ENCODE measurements at places on chromosomes 6 and 20. TPM values are rescaled to one million over a fixed set of nuclear protein-coding genes. Genes with fewer than 3 reads are reported as not detected.

DNA sequence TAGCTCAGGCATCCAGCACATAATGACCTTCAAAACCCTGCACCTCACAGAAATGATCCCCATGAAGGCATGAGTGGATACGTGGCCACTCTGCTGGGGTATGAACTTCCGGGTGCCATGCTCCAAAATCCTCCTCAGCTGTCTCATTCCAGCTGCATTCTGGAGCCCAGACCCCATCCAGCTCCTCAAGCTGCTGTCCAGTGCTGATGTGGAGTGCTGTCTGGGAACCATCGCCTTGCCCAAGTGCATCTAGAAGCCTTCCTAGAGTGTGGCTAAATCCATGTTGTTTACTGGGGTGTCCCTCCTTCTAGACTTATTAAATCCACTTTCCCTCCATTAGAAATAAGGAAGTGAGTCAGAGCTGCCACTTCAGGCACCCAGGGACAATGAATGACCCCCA is 130.8 kb upstream of the PTPRT start:
- DNase-seq = no peak

DNA sequence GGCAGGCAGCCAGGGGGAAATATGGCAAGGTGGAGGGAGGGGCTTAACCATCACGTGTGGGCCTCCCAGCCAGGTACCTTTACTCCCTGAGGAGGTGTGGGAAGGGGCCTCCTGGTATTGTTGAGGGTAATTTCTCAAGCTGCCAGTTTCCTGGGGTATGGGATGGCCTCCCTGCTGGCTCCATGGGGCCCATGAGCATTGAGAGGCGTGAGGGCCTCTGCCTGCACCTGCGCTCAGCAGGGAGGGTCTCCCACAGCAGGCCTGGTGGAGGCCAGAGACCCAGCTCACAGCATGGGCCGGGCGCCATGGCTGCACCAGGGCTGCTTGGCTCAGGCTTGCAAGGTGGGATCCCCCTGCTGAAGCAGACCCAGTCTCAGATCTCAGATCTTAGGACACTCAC is 113.0 kb downstream of the GRM4 start:
- DNase-seq = no peak

The CFAP206 gene
- 9.5 TPM for total RNA-seq

The RAB44 gene
- not detected for total RNA-seq

DNA sequence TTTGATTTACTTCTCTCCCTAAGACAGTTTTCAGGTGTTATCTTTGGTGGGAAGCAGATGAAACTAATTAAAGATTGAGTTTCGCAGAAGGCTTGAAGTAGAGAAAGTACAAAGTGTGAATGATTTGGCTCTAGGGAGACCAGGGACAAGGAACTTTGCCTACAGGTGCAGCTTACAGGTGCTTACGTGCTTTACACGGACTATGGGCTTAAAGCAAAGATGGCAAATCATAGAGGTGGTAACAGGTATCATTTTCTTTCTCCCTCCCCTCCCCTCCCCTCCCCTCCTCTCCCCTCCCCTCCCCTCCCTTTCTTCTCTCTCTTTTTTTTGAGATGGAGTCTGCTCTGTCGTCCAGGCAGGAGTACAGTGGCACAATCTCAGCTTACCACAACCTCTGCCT is 136.3 kb downstream of the SLC35B3 start:
- DNase-seq = no peak

DNA sequence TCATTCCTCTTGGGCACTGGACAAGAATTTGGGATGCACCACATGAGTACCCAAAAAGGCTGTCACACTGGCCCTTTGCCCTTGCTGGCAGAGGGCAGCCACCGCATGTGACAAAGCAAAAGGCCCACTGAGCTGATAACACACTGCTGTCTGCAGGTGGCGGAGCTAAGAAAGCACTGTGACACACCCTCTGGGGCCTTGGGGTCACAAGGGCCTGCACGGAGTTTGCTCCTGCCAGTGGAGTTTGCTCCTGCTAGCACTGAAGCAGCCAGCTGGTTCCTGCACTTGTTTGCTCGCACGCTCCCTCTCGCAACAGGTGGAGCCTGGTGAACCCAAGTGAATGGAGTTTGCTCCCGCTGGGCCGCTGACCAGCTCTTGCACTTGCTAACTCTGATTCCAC is 132.6 kb downstream of the LCA5 start:
- no peak for DNase-seq

The DACT2 gene
- 1.3 TPM for total RNA-seq

- no peak for DNase-seq
These were observed 83.1 kb upstream of the CST7 start for GRCh38 chr20:24866008-24866407.

DNA sequence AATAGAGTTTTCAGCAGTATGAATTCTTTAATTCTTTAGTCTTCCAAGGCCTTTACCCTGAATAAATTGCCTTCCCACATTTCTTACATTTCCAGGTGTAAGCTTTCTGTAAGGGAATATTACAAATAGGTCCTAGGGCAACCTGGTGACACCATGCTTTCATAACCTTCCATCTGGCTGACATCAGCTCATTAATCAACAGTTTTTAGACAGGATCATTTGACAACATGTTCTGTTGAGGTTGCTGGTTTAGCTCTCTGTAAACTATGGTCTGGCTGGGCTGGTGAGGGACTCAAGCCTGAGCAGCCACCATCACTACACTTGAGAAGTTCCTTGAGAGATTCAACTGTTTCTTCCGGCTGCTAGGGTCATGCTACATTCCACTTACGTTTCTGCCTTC is 19.2 kb downstream of the FAM229B start:
- no peak for DNase-seq

DNA sequence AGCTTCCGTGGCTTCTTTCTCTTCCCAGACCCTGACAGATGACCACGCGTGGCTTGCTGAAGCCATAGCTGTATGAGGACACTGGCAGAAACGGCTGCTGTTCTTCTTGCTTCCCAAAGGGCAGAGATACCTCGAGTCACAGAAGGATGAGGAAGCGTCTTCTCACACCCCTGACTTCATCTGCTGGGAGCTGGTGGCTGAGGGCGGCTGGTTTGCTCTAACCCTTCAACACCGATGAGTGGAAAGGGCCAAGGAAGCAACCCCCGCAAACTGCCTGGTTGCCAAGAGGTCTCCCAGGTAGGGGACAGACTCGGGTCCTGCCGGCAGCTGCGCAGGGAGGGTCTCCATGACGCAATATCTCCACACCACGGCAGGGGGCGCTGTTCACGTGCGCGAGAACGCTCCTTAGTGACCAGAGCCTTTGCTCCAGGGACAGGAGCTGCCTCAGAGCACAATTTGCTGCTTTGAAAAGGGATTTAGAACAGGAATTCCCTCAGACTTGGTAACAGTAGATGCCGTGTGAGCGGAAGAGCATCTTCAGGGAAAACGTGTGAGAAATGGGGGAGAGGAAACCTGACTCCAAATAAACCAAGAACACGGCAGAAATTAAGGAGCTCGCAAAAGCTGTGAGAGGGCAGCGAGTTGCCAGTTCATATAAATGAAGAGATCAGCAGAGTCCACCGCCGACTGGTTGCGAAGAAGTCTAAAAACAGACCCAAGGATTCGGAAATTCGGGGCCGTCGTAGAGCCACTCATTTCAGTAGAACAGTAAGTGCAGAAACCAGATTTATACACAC is 80.2 kb downstream of the ERMARD start:
- peak; percentile 74 for DNase-seq

The LY6G6F gene
- total RNA-seq = not detected

The C6orf141 gene
- total RNA-seq = 1.1 TPM

GRCh38 chr6:4316867-4317400 is 181.6 kb upstream of the ECI2 start:
- DNase-seq = no peak

- DNase-seq = no peak
These were observed 362.0 kb upstream of the SULF2 start for GRCh38 chr20:48147311-48147710.

Measured in ovary (tissue), 10 donors.